ENCODE measurements at places on chromosomes 16 and 17.

- DNase-seq = no peak
Measured at GRCh38 chr16:88321635-88322499, 60.9 kb upstream of the ZNF469 start.

DNA sequence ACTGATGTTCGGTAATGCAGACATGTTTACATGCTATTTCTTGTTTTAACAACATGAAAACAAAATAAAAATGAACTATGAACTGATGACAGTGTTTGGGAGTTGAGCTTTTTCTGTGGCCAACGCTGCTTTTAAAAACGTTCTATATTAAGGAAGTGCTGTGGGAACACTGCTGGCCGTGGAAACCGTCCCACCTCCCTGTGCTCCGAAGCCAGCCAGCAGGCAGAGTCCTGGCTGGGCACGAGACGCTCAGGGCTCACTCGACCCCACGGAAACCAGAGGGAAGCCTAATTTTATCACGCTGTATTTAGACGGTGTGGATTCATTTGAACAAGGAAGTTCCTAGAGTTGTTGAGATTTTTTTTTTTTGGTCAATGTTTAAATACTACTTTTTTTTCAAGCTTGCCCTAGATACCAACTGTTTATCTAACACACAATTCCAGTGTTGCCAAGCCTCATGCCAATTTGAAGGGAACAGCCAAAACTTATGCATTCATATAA lies 25.8 kb downstream of the ADCY9 start:
- no peak for DNase-seq

DNA sequence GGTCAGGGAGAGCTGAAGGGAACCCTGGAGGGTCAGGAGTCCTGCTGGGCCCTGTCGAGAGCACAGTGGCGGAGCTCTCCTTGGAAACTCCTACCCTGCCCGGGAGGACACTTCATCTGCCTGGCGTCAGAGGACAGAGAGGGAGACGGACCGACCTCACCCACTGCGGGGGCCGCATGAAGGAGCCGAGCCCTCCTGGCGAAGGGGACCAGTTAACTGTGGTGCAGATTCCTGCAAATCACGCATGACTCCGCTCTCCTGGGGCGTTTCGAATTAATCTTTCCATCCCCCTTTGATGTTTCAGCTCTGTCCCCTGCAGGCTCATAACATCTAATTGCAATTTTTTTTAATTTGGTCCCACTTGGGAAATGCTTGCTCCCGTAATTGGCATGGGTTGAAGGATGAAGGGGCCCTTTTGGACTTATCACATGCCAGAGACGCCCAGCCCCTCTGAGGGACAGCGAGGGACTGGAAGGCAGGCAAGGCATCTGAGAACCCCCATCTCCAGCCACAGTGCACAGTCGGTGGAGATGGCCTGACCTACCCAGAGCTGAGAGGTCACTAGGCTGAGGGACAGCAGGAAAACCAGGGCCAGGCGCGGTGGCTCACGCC lies 26.5 kb downstream of the RPH3AL start:
- DNase-seq = no peak

GRCh38 chr17:66002063-66002585 lies 189.8 kb downstream of the CEP112 start:
- DNase-seq = no peak

GRCh38 chr17:78566947-78567346 lies 10.2 kb downstream of the DNAH17 start:
- no peak for DNase-seq

DNA sequence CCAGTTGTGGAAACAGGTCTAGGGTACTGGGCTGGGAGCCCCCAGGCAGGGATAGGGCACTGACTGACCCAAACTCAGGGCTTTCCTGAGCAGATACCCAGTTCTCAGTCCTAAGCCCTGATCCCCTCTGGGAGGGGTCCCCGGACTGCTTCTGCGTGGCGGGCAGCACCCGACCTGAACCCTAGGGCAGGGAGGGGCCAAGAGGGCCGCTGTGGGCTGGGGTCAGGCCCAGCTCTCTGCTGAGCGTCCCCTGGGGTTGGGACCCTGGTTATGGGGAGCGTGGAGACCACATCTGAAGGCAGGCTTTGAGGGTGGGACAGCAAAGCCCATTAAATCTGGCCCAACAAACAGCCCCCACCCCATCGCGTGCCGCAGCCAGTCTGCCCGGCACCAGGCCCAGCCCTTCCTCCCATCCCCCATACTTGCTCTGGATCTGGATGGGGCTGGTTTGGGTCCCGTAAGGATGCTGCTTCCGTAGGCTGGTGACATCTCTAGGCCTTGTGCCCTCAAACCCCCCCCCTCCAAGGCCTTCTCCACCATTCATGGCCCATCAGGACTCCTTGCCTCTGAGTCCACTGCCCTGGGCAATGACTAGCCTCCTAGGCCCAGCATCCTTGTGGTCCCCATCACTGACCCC lies 691 bp upstream of the FAM83G start:
- DNase-seq = no peak

GRCh38 chr16:14198572-14198971 lies 127.5 kb downstream of the MRTFB start:
- no peak for DNase-seq

DNA sequence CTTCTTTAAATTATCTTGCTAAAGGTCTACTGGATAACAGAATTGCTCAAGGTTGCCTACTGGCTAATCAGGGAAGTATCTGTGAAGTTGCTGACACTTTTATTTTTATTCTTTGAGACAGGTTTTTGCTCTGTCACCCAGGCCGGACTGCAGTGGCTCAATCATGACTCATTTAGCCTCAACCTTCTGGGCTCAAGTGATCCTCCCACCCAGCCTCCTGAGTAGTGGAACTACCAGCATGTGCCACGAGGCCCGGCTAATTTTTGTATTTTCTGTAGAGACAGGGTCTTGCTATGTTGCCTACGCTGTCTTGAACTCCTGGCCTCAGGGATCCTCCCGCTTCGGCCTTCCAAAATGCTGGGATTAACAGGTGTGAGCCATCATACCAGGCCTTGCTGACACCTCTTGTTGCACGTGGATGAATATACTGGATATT lies 43.1 kb downstream of the GLG1 start:
- DNase-seq = peak; percentile 21

- DNase-seq = no peak
Measured at GRCh38 chr17:28476076-28476865, 2.8 kb downstream of the SLC13A2 start.

GRCh38 chr16:77449208-77449607 lies 14.4 kb upstream of the ADAMTS18 start:
- DNase-seq = no peak

DNA sequence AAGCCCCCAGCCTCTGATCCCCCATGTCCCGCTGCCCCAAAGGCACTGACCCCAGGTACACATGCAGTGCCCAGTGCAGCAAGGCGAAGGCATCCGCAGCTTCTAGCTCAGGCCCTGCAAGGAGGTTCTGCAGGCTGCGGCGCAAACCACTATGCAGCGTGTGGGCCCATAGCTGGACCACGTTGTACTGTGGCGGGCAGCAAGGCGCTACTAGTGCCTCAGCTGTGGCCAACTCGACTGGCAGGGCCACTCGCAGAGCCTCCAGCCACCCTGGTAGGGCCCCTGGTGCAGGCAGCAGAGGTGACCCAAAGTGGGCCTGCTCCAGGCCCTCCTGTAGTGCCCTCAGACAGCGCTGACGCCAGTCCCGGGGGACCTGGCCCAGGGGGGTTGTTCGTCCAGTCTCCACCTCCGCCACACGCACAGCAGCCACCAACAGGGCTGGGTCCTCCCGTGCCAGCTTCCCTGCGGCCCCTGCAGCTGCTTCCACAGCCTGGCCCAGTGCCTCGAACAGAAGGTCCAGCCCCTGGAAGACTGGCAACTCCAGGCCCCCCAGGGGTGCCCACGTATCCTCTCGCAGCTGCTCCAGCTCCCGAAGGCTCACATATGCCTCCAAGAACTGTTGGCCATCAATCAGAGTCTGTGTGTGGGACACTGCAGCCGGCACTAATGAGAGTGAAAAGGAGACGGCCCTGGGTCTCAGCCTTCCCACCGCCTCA lies 2.6 kb downstream of the EXOC3L1 start:
- DNase-seq = no peak

- DNase-seq = no peak
Measured at GRCh38 chr16:66304151-66304550, 62.3 kb upstream of the CDH5 start.

DNA sequence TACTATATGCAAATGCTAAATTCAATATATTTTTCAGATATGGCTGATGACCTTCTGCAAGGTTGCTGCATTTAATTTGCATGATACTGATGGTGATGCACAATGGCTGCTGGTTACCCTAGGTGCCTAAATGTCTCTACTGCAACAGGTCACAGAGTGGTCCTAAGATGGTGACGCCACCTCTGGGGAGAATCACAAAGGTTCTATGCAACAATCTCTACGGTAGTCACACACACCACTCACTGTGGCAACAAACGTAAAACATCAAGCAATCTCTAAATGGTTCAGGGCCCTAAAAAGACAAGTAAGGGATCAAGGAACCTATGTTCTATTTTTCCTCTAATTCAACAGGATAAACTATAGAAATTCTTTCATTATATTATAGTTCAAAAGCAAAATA lies 293.3 kb downstream of the CEP112 start:
- DNase-seq = no peak

Data from stimulated activated CD4-positive, alpha-beta T cell treated with anti-CD3 and anti-CD28 coated beads, Interleukin-4, amount 100 ng/mL, for 24 hours (primary cell).